Pons (tissue), 1 donor: ENCODE measurements at places on chromosomes 3 and 15.

GRCh38 chr15:78174401-78174800 is 25.2 kb downstream of the IDH3A start:
- DNase-seq, result no peak

- DNase-seq, result no peak
Observed at GRCh38 chr15:78956937-78957336, 12.1 kb upstream of the CTSH start.

- DNase-seq, result no peak
Observed at GRCh38 chr15:100002787-100003536, 269.7 kb upstream of the LYSMD4 start.

DNA sequence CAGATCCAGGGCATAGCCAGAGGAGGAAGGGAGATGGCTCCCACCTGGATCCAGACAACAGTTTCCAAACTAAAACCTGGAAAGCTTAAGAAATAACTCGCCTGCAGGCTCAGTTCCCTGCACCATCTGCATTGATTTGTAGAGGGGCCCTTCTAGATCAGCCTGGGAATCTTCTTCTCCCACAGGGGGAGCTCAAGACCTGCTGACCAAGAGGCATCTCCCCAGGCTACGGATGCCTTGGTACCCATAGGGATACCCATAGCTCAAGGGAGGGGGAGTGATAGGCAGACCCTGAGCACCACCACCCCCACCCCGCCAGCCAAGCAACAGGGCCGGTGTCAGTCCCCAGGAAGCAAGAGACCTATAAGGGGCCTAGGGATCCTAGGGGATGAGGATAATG is 28.0 kb upstream of the DCLK3 start:
- no peak for DNase-seq

GRCh38 chr15:29969562-29970401 is 113.0 kb upstream of the GOLGA8J start:
- DNase-seq, result peak; percentile 88

DNA sequence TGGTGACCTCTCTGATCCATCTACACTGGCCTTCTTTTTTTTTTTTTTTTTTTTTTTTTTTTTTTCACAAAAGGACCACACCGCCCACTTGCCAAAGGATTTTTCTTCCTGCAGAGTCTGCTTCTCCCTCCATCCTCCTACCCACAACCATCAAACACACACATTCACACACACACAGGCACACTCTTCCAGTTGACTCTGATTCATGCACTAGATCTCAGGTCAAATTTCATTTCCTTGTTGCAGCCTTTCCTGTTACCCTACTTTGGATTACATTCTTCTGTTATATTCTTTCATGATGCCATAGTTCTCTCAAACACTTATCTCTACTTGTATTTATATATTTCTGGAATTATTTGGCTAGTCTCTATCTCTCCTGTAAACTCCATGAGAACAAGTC is 133.9 kb downstream of the STAC start:
- no peak for DNase-seq

DNA sequence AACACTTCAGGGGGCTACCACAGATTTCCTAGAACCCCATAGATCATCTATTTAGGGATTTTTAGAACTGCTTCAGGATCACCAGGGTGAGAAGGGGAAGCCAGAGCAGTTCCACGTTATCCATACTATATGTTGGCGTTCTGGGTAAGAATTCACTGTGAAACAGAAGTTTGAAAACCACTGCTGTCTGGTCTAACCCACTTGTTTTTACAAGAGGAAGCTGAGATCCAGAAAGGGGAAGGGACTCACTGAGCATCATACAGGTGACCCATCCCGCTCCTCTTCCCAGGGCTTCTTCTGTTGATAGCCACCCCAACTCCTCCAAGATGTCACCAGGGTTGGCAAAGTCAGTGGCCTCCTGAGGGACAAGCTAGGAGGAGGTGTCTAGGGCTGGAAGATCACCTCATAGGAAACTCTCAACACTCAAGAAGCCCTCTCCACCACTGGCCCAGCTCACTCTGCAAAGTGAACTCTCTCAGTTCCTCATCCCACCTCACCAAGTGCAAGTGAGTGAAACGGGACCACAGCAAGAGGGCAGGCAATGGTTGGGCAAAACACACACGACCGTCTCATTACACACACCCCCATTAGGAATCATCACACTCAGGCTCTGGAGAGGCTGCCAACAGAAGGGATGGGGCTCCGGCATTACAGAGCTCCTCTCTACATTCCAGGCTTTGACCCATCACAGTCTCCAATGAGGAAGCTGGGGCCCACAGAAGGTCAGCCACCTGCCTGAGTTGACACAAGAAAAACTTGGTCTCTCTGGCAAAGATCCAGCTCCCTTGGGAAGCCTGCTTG is 1.8 kb downstream of the DAPK2 start:
- DNase-seq, result no peak
